Skin of body (tissue), 3 donors: ENCODE measurements at places on chromosomes 1 and 21. TPM values are rescaled to one million over a fixed set of nuclear protein-coding genes. Genes with fewer than 3 reads are reported as not detected.

The LCE2C gene
- 3.4 TPM for total RNA-seq

The QSOX1 gene
- total RNA-seq, result 20.3 TPM

The SYT11 gene
- total RNA-seq, result 10.9 TPM

The SYT14 gene
- total RNA-seq, result 1.2 TPM

The HMCN1 gene
- total RNA-seq, result 109 TPM

The ENO1 gene
- 322 TPM for total RNA-seq

The MAB21L3 gene
- total RNA-seq, result 1.4 TPM

The HES5 gene
- 1.5 TPM for total RNA-seq

The RIPK4 gene
- 12.5 TPM for total RNA-seq

The LRRC53 gene
- total RNA-seq, result not detected

The SERTAD4 gene
- 5.7 TPM for total RNA-seq

The ITGB2 gene
- 22.5 TPM for total RNA-seq

The PKLR gene
- total RNA-seq, result 0.20 TPM

The VSIG8 gene
- 8.2 TPM for total RNA-seq

The AMY1B gene
- total RNA-seq, result not detected

The IFNAR2 gene
- 9.0 TPM for total RNA-seq

The C4BPA gene
- 0.39 TPM for total RNA-seq

The POTED gene
- total RNA-seq, result not detected

The SPRR3 gene
- 0.69 TPM for total RNA-seq

The CRP gene
- not detected for total RNA-seq

The FAM177B gene
- 0.20 TPM for total RNA-seq

The ZNF695 gene
- total RNA-seq, result 1.7 TPM

The CNTN2 gene
- total RNA-seq, result 2.0 TPM

The LRRC38 gene
- 1.4 TPM for total RNA-seq

The SH3D21 gene
- total RNA-seq, result 16.9 TPM

The FAM163A gene
- 0.10 TPM for total RNA-seq

The KRTAP8-1 gene
- total RNA-seq, result 2.5 TPM

The ERRFI1 gene
- total RNA-seq, result 59.0 TPM

The STK40 gene
- total RNA-seq, result 17.9 TPM

The KRTAP12-2 gene
- total RNA-seq, result 1.5 TPM
